Sciatic nerve (tissue), 2 donors: ENCODE measurements at places on chromosomes 6 and 20. TPM values are rescaled to one million over a fixed set of nuclear protein-coding genes. Genes with fewer than 3 reads are reported as not detected.

- no peak for DNase-seq
Measured at GRCh38 chr6:156821707-156822106, 44.5 kb downstream of the ARID1B start.

Gene C6orf58
- not detected for total RNA-seq

- no peak for DNase-seq
Measured at GRCh38 chr6:130840050-130840449, 12.8 kb downstream of the SMLR1 start.

- no peak for DNase-seq
Measured at GRCh38 chr6:137630666-137631065, 136.5 kb upstream of the OLIG3 start.

- no peak for DNase-seq
Measured at GRCh38 chr6:121274666-121275295, 59.5 kb downstream of the TBC1D32 start.

Gene FOXS1
- total RNA-seq = 25.0 TPM

GRCh38 chr20:45823949-45824835 lies 2.9 kb downstream of the TNNC2 start:
- peak; percentile 63 for DNase-seq

DNA sequence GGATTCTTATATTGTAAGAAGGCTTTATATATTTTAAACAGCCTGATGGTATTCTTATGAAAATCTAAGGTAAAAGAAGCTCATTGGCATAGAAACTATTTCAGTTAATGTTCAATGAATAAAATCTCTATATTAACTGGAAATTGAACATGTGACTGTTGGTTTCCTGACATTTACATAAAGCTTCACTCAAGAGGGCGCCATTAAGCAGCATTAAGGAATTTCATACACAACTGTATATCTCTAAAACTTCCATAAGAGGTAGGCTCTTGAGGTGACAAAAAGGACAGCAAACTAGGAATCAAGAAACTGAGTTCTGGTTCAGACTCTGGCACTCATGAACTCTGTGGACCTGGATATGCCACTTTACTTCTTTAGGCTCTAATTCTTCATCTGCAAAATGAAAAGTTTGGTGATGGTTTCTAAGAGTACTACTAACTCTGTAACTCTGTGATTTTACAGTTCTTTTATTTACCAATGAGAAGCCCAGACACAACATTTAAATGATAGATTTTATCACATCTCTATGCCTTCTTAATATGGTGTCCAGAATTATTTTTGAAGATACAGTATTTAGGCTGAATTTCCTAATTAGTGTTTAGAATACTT lies 147.5 kb downstream of the FLRT3 start:
- DNase-seq = no peak

- no peak for DNase-seq
Measured at GRCh38 chr6:154390034-154390433, 33.4 kb upstream of the IPCEF1 start.

Gene LKAAEAR1
- not detected for total RNA-seq

DNA sequence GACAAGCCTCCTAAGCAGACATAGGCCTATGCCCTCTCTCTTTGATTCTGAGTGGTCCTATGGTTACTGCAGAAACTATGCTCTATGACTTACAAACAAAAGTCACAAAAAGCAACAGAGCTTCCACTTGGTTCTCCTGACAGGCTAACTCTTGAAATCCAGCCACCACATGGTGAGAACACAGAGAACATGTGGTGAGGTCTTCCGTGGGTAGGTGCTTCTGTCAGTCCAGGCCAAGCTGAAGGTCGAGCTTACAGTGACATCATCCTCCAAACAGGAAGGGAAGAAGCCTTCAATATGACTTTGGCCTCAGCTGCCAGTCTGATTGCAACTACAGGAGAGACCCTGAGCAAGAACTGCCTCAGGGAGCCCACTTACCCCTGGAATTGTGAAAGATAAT lies 265.5 kb downstream of the TBX18 start:
- no peak for DNase-seq
